ENCODE measurements at places on chromosomes 2 and 18.

- no peak for DNase-seq
These were observed 2.1 kb downstream of the POMC start for GRCh38 chr2:25165992-25166875.

DNA sequence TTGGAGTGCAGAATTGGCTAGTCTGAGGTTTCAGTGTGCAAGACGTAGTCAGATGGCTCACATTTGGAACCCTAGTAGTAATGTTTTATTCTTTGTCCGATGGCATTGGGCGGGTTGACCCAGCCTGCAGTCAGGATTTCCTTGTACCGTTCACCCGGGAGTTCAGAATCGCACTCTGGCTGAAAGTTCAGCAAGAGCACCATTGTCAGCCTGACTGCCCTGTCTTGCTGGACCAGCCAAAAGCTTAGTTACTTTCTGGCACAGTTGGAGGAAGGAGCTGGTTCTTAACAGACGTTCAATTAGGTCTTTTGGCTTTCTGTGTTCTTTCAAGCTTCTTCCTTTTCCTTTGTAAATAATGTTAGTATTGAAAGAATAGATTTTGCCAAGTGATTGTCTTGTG lies 18.6 kb downstream of the RMC1 start:
- DNase-seq, result no peak

DNA sequence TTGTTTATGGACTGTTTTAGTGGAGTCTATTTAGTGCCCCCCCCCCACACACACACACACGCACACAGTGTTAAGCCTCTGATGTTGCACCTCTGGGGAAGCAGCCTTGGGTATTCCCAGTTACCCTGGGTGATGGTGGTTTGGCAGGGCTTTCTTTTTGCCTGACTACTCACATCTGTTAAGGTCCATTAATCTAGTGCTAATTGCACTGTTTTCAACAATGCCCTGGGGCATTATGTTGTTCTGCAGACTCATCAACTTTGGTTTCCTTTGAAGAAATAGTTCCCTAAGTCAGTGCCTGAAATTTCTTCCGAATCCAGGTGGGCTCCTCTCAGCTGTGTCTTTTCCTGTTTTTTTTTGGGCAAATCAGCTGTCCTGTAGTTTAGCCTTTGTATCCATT lies 34.7 kb downstream of the SPOPL start:
- DNase-seq, result peak; percentile 6

- peak; percentile 2 for DNase-seq
These were observed 673.8 kb upstream of the SALL3 start for GRCh38 chr18:78305789-78306188.

DNA sequence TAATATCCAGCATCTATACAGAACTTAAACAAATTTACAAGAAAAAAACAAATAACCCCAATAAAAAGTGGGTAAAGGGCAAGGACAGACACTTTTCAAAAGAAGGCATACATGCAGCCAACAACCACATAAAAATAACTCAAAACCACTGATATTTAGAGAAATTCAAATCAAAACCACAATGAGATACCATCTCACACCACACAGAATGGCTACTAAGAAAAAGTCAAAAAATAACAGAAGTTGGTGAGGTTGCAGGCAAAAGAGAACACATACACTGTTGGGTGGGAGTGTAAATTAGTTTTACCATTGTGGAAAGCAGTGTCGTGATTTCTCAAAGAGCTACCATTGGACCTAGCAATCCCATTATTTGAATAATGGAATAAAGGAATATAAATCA lies 1973.9 kb upstream of the LRRTM1 start:
- no peak for DNase-seq

DNA sequence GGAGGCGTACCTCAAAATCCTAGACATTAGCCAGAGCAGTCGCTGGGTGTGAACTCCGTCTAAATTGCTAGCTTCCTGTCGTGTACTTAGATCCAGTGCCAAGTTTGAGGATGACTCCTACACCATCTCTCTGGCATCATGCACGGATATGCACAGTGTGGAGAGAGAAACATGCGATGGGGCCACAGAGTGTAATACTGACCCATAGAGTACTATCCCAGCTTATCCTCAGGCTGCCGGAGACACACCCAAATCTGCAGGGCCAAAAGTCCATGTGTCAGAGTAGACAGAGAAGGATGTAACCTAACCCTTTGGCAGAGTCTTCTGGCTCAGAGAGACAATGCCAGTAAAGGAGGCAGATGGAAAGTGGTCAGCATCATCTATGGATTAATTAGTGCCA lies 84.2 kb downstream of the ARL4C start:
- peak; percentile 66 for DNase-seq

GRCh38 chr2:10392951-10393639 lies 55.0 kb downstream of the ODC1 start:
- no peak for DNase-seq

DNA sequence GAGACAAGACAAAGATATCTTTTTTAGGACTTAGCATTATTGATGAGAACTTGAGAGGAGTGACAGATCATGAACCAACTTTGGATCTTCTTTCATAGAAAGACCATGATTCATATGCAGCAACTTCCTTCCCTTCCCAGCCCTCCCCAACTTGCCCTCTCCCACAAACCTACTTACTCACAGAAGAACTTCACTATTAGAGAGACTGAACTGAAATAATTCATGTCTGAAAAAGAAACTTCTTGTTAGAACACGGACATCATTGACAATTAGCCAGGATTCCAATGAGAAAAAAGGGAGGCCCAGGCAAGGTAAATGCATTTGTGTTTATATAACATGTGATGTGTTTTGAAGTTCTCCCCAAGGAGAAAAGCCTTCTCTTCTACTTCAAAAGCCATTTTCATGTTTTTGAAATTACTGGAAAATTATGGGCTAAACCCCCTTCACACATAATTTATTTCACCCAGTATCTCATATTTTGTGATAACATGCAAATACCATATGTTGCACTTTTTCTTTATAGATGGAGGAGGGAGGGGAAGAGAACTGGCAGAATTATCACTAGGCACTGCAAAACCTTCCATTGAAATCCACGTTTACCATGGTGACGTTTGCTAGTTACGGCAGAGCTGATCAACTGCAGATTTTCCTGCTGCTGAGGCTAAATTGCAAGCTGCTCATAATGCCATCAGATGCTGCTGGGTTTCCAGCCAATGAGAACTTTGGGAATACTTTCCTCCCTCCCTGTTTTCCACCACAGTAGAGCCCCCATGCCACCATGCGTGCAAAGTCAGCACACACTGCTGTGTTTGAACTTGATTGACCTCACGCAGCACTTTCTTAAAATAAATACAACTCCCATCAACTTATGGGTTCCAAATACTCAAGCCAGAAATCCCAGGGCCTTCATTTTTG lies 294.7 kb downstream of the MEIS1 start:
- DNase-seq, result no peak
